Stimulated activated CD4-positive, alpha-beta T cell treated with anti-CD3 and anti-CD28 coated beads, Interleukin-1b, Interleukin-23, amount 100 ng/mL, for 24 hours (primary cell): ENCODE measurements at places on chromosomes 6 and 20.

- no peak for DNase-seq
Observed at GRCh38 chr20:32583581-32584070, 1.5 kb downstream of the NOL4L start.

DNA sequence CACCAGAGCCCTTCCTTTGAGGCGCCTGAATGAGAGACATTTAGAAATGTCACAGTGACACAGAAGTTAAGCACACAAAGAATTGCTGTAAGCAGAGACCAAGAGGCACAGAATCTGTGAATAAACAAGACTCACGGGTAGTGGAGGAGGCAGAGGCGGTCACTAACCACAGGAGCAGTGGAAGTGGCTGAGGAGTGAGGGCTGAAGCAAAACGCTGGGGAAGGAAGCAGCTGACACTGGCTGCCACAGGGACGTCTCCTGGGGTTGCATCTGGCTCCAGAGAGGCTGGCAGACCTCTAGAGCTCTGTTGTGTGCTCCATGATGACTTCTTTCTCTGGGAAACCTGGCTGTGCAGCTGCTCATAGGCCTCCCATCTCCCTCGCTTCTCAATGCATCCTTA, 65.0 kb upstream of the SLC2A12 start:
- no peak for DNase-seq

DNA sequence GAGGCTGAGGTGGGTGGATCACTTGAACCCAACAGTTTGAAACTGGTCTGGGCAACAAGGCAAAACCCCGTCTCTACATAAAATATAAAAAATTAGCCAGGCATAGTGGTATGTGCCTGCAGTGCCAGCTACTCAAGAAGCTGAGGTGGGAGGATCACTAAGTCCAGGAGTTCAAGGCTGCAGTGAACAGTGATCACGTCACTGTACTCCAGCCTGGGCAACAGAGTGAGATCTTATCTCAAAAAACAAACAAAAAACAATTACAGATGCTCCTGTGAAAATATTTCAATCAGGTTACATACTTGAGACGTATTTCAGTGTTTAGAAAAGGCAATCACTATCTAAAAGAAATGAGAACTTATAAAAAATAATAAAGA, 33.8 kb downstream of the RANBP9 start:
- no peak for DNase-seq

- no peak for DNase-seq
Observed at GRCh38 chr6:170149681-170150589, 140.9 kb downstream of the DLL1 start.

GRCh38 chr6:156351346-156351966, 425.7 kb upstream of the ARID1B start:
- no peak for DNase-seq

- no peak for DNase-seq
Observed at GRCh38 chr6:37141281-37142049, 28.5 kb upstream of the PIM1 start.

DNA sequence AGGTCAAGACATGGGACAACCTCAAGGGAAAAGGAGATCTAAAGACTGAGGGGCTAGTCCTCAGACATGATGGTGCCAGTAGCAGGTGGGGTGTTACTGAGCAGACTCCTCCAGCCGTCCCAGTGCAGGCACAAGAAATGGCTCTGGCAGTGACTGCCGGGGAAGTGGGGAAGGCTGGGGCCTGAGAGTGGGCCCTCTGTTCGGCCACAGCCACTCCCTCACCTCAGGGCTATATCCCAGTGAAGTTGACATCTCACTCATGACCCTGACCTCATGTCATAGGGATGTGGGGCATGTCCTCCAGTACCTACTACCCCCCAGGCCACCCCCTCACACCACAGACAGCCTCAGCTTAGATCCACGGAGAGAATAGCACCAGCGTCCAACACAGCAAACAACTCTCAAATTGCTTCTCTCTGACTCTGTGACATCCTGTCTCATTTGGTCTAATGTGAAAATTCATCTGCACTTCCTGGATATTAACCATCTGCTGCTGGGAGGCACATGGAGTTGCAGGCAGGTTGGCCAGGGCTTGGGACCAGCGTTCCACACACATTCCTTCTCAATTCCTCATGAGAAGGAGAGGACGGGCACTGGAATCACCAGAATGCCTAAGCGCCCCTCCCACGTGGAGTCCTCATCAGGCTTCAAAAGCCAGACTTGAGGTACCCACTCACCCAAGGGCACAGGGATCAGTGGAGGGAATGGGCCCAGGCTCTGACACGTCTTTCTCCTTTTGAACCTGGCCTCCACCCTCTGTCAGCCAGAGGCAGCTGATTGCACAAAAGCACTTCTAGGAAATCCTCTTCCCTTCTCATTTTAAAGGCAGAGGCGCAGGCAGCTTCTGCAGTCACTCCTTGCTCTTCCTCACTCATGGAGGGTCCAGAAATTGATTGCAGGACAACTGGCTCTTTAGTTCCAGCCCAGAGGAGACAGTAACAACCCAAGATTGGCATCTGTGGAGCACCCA, 163.6 kb upstream of the CST7 start:
- no peak for DNase-seq

- no peak for DNase-seq
Observed at GRCh38 chr6:74114428-74114827, 418.4 kb downstream of the CD109 start.

- no peak for DNase-seq
Observed at GRCh38 chr20:53922901-53923314, 147.5 kb downstream of the BCAS1 start.

DNA sequence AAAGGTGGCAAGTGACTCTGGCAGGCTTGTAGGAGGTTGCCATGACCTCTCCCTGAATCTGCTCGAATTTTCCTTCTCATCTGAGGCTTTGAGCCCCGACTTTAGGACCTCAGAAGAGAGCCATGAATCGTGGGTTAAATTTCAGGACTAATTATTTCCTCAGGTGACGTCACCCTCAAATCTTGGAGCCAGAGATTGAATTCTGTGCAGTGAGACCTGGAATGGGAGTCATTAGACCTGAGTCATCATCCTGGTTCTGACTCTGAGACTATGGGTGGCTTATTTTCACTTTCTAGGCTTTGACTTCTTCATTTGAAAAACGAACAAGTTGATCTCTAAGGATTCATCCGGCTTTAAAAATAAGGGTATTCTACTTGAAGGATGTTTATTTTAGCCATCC, 48.5 kb upstream of the PDYN start:
- no peak for DNase-seq

DNA sequence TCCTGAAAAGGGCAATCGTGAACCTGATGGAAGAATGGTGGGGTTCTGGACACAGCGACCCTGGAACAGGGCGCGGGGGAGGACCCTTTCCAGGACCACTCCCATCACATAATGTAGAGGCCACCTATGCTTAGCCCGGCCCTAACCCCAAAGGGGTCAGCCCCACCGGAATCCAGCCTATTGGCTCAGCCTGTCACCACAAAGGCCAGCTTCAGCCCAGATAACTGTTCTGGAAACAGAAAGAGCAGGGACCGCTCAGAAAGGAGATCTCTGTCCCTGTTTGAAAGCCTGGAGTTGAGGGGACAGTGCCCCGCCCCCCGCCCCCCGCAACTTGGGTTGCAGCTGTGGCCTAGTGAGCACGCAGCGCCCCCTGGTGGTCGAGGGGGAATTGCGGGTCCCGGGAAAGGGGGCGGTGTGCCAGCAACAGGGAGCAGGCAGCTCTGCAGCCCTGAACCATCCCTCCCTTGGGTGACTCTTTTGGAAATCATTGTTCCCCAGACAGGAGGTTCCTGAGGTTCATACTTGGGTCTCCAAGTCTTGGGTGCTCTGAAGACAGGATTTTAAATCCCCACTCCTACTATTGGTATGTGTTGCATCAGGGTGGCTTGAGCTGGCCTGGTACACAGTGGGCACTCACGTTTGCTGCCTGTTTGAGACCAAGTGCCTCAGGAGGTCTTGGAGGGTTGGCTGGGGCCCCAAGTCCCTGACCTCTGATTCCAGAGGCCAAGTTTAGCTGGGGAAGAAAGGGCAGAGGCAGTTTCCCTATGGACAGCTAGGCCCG, 1.5 kb downstream of the SIGLEC1 start:
- DNase-seq = peak; percentile 71
